ENCODE measurements at places on chromosomes 12 and 14. TPM values are rescaled to one million over a fixed set of nuclear protein-coding genes. Genes with fewer than 3 reads are reported as not detected.

DLK1 gene
- not detected for total RNA-seq

VRK1 gene
- total RNA-seq = 8.5 TPM

KRT6B gene
- total RNA-seq = not detected

DNA sequence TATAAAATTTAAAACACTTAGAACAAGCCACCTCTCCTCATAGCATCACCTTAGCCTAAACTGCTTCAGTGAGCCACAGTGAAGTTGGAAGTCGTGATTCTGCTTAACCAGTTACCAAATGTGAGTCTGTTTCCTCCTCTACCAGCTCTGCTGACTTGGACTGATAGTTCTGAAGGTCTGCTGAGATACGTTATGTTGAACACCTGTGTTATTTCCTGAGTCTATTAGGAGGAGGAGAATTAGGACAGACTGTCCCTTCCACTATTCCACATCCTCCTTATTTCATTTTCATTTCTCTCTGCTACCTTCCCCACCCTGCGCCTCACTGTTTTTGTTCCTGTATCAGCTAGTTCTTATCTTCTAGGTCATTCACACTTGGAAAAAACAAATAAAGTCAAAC is 2.4 kb downstream of the SLC2A14 start:
- H3K4me3 ChIP-seq = no peak overlapping the region
- no peak overlapping the region for H3K27ac ChIP-seq
- no peak for DNase-seq
- no peaks in the 10 kb centered on the region for H3K4me1 ChIP-seq

DNA sequence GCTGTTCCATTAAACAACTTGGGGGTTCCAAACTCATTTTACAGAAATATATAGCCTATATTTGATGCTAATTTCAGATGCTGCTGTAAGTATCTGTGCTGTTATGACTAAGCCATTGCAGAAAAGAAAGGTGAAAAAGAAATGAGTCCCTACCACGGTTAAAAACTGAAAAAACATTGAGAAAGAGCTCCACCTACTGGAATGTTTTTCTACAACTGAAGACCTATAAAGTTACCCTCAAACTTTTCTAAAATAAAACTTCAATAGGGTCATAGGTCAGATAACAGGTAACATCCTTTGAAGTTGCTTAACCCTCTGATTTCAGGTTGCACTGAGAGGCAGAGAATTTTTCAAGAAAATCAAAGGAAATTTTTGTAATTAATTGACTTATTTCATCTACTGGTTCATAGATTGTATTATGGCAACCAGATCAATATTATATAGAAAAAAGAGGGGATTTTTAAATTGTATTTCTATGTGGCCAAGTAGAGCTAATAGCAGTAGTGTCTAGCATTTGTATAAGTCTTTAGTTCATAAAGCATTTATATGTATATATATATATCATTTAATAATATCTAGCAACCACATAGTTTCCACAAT is 279.9 kb downstream of the RPS29 start:
- no peaks in the 10 kb centered on the region for H3K36me3 ChIP-seq
- no peak overlapping the region for H3K27ac ChIP-seq
- no peaks in the 10 kb centered on the region for H3K27me3 ChIP-seq

CCDC177 gene
- total RNA-seq = not detected

- H3K4me1 ChIP-seq = peaks cover 9% of the 10 kb centered on the region
- peak overlapping the region; percentile 96 for H3K27ac ChIP-seq
- no peaks in the 10 kb centered on the region for H3K36me3 ChIP-seq
- no peaks in the 10 kb centered on the region for H3K27me3 ChIP-seq
- peak; percentile 29 for DNase-seq
- H3K4me3 ChIP-seq = peak overlapping the region; percentile 72
Measured at GRCh38 chr14:50312734-50313054, 570 bp downstream of the DMAC2L start.

DNA sequence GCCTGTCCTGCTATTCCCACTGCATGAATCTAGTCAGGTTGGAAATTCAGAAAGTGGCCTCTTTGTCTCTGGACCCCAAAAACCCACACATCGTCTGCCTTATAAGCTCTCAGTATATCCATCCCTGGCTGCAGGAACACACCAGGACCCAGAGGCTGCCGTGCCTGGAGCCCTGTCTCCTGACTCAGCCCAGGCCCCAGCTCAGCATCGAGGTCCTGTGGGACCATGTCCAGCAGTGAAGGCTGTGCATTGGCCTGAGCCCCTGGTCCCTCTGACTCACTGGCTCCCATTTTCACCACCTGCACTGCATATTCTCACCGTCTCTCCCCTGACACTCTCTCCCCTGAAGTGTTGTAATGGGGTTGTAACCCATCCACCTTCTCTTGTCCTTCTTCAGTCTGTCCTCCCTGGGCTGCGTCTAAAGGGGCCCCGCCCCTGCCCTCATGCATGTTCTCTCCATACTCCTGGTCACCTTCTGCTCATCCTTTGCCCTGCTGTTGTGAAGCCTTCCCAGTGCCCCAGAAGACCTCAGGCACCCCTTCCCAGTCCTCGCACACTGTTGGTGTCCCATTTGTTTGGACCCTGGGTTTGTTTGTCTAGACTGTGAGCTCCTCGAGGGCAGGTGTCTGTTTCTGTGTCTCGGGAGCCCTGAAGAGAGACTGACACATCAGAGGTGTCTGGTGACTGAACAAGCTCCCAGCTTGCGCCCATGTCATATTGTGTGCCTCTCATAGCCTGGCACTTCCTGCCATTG is 43.8 kb downstream of the EVL start:
- H3K36me3 ChIP-seq = no peaks in the 10 kb centered on the region
- no peak for DNase-seq
- no peak overlapping the region for H3K4me3 ChIP-seq
- H3K4me1 ChIP-seq = peaks cover 3% of the 10 kb centered on the region

ATG2B gene
- total RNA-seq = 85.8 TPM

SOAT2 gene
- total RNA-seq = 34.5 TPM

KDM2B gene
- total RNA-seq = 49.0 TPM

DNA sequence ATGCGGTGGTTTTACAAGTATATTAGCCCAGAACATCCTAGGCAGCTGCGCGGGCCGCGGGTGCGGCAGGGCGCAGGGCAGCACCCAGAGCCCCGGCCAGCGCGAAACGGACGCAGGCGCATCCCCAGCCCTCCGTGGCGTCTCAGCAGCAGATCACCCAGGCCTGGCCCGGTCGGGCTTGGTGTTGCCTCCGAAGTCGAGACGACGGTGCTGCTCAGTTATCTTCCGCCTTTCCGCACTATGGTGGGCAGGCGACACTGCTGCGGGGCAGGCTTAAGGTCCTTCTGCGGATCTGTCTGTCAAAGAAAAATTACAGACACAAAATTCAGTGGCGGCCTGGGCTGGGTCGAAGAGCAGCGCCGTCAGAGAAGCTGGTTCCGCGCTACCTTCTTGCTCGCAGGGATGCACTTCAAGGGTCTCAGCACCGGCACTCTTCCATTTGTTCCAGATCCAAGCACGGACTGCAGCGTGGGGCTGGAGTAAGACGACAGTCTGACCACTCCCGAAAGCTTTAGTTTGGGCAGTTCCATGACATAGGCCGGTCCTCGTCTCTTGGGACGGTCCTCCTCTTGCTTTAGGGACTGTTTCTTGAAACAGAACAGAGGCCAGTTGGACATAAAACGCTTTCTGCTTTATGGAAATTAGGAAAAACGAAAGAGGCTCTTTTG is 75.8 kb downstream of the MOK start:
- no peak overlapping the region for H3K27ac ChIP-seq
- H3K4me3 ChIP-seq = no peak overlapping the region
- no peak for DNase-seq
- H3K4me1 ChIP-seq = no peaks in the 10 kb centered on the region

- DNase-seq = no peak
- H3K4me1 ChIP-seq = no peaks in the 10 kb centered on the region
- no peaks in the 10 kb centered on the region for H3K36me3 ChIP-seq
- no peak overlapping the region for H3K4me3 ChIP-seq
Measured at GRCh38 chr12:69415471-69416275, 54.5 kb upstream of the FRS2 start.

TAS2R7 gene
- total RNA-seq = not detected

GRCh38 chr12:71865757-71866536 is 26.4 kb downstream of the TBC1D15 start:
- H3K27ac ChIP-seq = no peak overlapping the region
- DNase-seq = no peak
- H3K27me3 ChIP-seq = no peaks in the 10 kb centered on the region
- no peaks in the 10 kb centered on the region for H3K4me1 ChIP-seq

GRCh38 chr14:22536853-22537338 is 52.1 kb downstream of the DAD1 start:
- H3K4me3 ChIP-seq = no peak overlapping the region
- no peaks in the 10 kb centered on the region for H3K27me3 ChIP-seq
- H3K27ac ChIP-seq = peak overlapping the region; percentile 75
- H3K4me1 ChIP-seq = no peaks in the 10 kb centered on the region

- no peaks in the 10 kb centered on the region for H3K27me3 ChIP-seq
- no peak overlapping the region for H3K4me3 ChIP-seq
- no peaks in the 10 kb centered on the region for H3K4me1 ChIP-seq
- no peaks in the 10 kb centered on the region for H3K36me3 ChIP-seq
Measured at GRCh38 chr12:54622463-54623183, 12.1 kb downstream of the LACRT start.

GRCh38 chr14:61559641-61560201 is 135.6 kb upstream of the HIF1A start:
- no peaks in the 10 kb centered on the region for H3K27me3 ChIP-seq
- H3K36me3 ChIP-seq = no peaks in the 10 kb centered on the region
- H3K4me3 ChIP-seq = peak overlapping the region; percentile 29
- H3K27ac ChIP-seq = no peak overlapping the region
- peaks cover 34% of the 10 kb centered on the region for H3K4me1 ChIP-seq

- H3K27ac ChIP-seq = peak overlapping the region; percentile 33
- H3K4me3 ChIP-seq = no peak overlapping the region
- no peaks in the 10 kb centered on the region for H3K4me1 ChIP-seq
- no peaks in the 10 kb centered on the region for H3K36me3 ChIP-seq
Measured at GRCh38 chr14:77593501-77593961, 22.9 kb downstream of the SPTLC2 start.
